ENCODE measurements at places on chromosomes 5 and 9. TPM values are rescaled to one million over a fixed set of nuclear protein-coding genes. Genes with fewer than 3 reads are reported as not detected.

- DNase-seq, result no peak
Observed at GRCh38 chr9:93597142-93597706, 20.8 kb downstream of the PHF2 start.

The SEMA5A gene
- 22.3 TPM for total RNA-seq

DNA sequence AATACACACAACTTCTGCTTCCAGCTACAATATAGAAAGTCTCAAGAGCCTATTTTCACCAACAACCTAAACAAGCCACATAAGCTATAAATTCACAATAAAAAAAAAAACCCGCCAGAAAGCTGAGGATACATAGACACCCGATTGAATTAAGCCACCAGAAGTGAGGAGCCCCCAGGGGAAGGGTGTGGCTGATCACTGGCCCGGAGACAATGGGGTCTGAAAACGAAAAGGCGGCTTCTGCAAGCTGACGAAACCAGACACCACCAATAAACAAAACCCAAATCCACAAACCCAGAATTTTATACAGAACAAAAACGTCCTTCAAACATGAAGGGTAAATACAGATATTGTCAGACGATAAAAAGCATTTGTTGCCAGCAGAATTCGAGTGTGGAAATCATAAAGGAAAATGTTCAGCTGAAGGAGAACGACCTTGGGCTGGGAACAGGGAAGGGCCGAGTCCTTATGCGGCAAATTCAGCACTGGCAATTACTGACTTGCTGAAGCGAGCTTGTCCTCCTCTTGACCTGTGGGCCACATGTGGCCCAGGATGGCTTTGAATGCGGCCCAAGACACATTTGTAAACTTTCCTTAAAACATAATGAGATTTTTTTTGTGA is 39.6 kb upstream of the CEP72 start:
- DNase-seq, result no peak

- DNase-seq, result peak; percentile 50
Observed at GRCh38 chr5:137492331-137492730, 6.8 kb downstream of the SPOCK1 start.

The ELOVL7 gene
- 0.07 TPM for total RNA-seq

- DNase-seq, result no peak
Observed at GRCh38 chr5:158027806-158028775, 169.1 kb upstream of the CLINT1 start.

The FGF1 gene
- total RNA-seq, result 0.57 TPM

GRCh38 chr5:69090158-69090557 is 3.7 kb upstream of the SLC30A5 start:
- DNase-seq, result no peak

The HRCT1 gene
- 617 TPM for total RNA-seq

DNA sequence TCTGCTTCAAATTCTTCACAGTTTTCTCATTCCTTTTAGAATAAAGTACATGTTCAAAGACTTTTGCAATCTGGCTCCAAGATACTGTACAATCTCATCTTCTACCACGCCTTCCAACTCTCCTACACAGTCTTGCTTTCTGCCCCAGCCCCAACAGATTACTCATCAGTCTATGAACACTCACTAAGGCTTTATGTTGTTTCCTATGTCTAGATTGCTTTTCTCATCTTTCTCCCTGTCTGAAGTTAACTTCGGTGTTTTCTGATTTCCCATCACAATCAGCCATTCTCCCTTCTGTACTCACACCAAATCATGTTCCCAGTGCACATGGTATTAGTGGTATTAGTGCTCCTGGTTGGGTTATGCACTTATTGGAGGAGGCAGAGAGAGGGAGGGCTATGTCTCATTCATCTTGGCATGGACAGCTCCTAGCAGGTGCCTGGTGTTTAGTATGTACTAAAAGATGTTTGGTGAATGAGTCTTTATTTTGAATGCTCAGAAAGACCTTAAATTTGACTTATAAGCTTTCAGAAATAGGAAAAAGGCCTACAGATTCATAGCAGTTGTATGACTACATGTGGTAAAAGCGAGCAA is 44.0 kb upstream of the ZNF608 start:
- DNase-seq, result peak; percentile 39

The SCGB3A2 gene
- not detected for total RNA-seq

- DNase-seq, result peak; percentile 8
Observed at GRCh38 chr5:1404062-1404461, 41.2 kb downstream of the SLC6A3 start.

The BTNL3 gene
- not detected for total RNA-seq

The SEPTIN8 gene
- 53.8 TPM for total RNA-seq

The ESM1 gene
- 0.07 TPM for total RNA-seq

GRCh38 chr9:406886-407654 is 192.4 kb downstream of the DOCK8 start:
- no peak for DNase-seq

The KIF24 gene
- total RNA-seq, result 1.7 TPM

The TNC gene
- 4.2 TPM for total RNA-seq

GRCh38 chr9:116045083-116045482 is 108.5 kb upstream of the PAPPA start:
- DNase-seq, result no peak

DNA sequence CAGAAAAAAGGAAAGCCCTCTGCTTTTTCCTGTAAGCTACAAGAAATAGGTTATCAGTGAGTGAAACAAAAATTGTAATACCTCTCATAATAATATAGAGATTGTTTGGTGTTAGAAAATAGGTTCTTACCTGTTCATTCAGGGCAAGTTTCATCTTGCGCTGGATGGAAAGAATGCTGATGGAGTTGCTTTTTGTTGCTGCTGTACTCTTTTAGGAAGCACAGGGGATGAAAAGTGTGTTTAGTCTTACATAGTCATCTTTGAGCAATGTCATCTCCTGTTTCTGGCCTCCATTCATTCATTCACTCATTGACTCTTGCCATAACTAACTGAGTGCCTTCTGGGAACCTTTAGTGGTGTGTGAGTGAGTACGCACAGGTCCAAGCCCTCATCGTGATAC is 6.4 kb downstream of the ENTREP1 start:
- DNase-seq, result no peak

The TSC1 gene
- total RNA-seq, result 6.5 TPM

DNA sequence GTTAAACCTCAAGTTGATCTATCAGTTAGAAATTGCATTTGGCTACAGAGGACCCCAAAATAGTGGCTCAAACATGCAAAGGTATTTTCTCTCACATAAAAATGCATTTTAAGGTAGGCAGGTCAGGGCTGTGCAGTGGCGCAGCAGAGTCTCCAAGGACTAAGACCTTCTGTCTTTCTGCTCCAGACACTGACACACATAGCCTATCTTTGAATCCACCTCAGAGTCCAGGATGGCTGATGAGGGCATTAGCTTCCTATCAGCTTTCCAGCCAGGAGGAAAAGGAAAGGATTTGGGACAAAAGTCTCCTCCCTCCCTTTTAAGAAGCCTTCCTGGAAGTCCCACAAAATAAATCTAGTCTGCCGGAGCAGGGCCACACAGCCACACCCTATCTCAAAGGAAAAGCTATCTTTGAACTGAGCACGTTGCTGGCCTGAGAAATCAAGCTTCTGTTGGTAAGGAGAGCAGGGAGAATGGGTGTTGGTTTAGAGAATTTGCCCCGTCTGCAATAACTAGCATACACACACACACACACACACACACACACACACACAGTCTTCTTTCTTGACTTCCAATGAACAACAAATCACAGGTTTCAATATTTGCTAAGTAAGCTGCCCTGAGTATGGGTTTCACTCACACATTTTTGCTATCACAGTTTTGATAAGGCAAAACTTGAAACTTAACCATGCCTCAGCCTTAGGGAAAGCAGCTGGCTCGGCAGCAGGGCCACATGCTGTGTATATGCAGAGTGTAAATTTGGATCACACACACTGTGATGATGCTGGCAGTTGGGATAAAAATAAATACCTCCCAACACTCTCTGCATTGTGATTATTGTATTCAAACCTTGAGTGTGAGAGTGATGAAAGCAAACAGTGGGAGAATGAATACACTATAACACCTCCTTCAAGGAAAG is 116.6 kb upstream of the MAP3K1 start:
- DNase-seq, result no peak

The FSD1L gene
- 2.1 TPM for total RNA-seq

GRCh38 chr5:27234916-27235315 is 196.5 kb upstream of the CDH9 start:
- DNase-seq, result no peak

The SUSD3 gene
- 0.40 TPM for total RNA-seq

The DNAH5 gene
- 1.6 TPM for total RNA-seq

The SLC46A2 gene
- total RNA-seq, result not detected

DNA sequence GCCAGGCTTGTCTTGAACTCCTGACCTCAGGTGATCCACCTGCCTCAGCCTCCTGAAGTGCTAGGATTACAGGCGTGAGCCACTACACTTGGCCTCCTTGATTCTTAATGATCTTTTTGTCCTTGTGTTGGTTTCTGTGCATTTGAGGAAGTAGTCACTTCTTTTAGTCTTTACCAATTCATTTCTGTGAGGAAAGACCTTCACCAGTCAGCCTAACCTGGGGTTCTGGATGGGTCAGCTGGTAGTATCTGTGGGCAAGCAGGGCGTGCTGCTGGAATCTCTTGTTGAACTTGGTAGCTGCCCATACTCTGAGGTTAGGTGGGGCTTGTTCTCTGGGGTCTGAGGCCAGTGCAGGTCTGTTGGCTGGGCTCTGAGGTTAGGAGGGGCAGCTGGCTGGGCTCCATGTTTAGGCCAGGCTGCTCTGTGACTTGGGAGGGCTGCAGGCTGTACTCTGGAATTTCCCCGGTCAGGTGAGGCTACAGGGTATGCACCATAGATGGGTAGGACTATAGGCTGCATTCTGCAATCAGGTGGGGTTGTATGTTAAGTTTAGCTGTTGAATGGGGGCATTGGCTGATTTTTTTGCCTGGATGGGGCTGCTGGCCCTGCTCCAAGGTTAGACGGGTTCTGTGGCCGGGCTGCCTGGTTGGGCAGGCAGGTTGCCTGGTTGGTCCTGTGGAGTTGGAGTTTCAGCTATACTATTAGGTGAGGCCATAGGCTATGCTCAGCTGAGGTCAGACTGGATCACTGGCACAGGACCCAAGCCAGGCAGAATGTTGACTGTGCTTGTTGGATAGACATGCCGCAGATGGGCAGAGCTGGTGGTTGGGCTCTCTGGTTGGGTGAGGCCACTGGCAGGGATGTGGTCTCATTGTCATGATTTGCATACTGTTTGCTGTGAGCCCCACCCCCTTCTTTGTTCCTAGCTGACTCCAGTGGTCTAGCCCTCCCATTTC is 19.2 kb downstream of the UBAP1 start:
- DNase-seq, result peak; percentile 11

The MCC gene
- total RNA-seq, result 0.86 TPM

- peak; percentile 61 for DNase-seq
Observed at GRCh38 chr5:72472666-72473422, 34.4 kb downstream of the ZNF366 start.

The PDLIM4 gene
- 130 TPM for total RNA-seq

The GFRA3 gene
- not detected for total RNA-seq

DNA sequence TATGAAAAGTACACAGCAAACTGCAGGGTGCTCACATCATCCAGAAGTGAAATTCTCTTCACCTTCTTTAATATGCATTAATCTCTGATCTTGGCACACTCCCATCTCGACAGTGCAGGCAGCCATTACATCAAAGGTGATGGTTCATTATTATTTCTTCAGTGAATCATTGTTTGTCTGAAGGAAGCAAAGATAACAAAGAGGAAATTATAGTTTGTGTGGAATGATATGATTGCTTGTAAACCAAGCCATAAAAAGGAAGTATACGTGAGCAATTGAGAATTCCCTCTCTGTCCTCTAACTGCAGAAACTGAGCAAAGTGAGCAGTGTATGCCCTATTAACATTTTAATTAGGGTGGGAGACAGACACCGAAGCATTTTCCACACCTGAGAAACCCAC is 171.6 kb upstream of the PPP1R2B start:
- no peak for DNase-seq

- DNase-seq, result peak; percentile 77
Observed at GRCh38 chr5:17182494-17182893, 34.9 kb upstream of the BASP1 start.

DNA sequence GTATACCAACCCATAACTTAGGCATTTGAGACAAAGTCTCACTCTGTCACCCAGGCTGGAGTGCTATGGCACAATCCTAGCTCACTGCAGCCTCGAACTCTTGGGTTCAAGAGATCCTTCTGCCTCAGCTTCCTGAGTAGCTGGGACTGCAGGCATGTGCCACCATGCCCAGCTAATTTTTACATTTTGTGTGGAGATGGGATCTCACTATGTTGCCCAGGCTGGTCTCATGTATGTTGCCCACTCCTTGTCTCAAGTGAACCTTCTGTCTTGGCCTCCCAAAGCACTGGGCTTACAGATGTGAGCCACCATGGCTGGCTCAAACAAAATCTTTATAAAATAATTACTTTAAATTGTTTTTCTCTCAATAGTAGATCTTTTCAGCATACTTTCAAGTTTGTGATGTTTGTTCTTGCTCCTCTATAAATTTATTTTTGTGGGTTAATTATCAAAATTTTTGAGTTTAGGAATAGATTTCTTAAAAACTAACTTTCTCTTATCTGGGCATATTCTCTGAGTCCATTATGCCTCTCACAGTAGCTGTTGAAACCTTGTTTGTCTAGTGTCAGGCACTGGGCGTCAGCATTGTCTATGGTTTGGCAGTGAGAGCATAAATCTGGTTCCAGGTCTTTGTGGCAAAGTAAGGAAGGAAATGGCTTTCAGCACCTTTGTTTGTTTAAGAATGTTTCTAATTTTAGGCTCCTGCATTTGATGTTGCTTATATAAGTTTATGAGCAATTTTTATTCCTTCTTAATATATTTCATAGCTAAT is 38.7 kb downstream of the NLN start:
- DNase-seq, result peak; percentile 42

DNA sequence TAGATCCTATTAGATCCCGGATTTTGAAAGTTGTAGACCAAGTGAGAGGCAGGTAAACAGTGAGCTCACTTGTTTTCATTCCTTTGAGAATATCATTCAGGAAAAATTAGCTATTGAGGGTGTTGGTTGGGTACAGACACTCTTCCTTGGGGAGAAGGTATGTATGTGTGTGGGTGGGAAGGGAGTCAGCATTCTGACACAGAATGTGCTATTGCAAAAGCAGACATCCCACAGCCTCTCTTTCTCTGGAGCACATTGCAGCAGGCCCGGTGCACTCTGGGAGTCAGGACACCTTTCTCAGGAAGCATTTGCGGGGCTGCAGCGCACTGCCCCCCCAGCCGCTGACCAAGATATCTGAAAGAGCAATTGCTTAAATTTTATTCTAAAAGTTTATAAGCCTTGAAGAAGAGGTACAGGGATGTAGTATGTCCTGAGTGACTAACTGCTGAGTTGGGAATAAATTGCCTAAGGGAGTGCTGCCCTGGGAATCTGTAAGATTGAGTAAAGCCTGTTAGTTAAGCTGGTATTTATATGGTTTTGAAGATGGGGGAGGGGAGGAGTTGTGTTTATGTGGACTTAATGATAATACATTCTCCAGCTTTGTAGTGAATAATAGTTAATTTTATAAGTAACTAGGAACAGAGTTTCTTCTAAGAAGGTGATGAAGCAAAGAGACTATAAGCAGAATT is 5.2 kb downstream of the TNFAIP8 start:
- DNase-seq, result peak; percentile 19

- no peak for DNase-seq
Observed at GRCh38 chr5:170917113-170917512, 55.3 kb downstream of the RANBP17 start.

The HRH2 gene
- not detected for total RNA-seq

- no peak for DNase-seq
Observed at GRCh38 chr5:157187046-157187754, 6.6 kb downstream of the ITK start.

Data from MG63 (cell line).